ENCODE measurements at places on chromosomes 16 and 17. TPM values are rescaled to one million over a fixed set of nuclear protein-coding genes. Genes with fewer than 3 reads are reported as not detected.

- H3K4me3 ChIP-seq: peak within 1 kb of the TSS; percentile 78
- DNase-seq: peak; percentile 88
- no peaks in the 10 kb centered on the region for H3K36me3 ChIP-seq
- H3K27ac ChIP-seq: peak within 1 kb of the TSS; percentile 89
These were observed at the start of gene ZNF23 for GRCh38 chr16:71461686-71462648. TSS of gene ZNF23 (minus strand) at chr16:71462247. CDS start at chr16:71456796, 5,451 bp downstream.

DNA sequence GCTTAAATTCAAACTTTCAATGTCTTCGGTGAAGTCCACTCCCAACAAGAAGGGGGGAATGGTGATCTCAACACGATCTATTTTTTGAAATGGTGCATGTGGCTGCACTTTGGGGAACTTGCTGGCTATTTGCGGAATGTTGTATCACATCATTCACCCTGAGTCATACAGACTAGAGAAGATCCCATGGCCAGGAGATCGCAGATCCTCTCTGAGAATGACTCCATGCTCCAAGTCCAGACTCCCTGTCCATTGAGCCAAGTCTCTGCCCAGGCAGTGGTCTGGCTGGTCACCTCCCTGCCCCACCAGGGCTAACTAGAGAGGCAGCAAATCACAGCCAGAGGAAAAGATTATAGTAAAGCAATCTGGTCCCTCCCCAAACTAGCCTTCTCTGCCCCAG lies 120.6 kb downstream of the XYLT1 start:
- H3K27ac ChIP-seq: no peak overlapping the region
- no peaks in the 10 kb centered on the region for H3K27me3 ChIP-seq
- no peak for DNase-seq
- peaks cover 3% of the 10 kb centered on the region for H3K4me1 ChIP-seq

DNA sequence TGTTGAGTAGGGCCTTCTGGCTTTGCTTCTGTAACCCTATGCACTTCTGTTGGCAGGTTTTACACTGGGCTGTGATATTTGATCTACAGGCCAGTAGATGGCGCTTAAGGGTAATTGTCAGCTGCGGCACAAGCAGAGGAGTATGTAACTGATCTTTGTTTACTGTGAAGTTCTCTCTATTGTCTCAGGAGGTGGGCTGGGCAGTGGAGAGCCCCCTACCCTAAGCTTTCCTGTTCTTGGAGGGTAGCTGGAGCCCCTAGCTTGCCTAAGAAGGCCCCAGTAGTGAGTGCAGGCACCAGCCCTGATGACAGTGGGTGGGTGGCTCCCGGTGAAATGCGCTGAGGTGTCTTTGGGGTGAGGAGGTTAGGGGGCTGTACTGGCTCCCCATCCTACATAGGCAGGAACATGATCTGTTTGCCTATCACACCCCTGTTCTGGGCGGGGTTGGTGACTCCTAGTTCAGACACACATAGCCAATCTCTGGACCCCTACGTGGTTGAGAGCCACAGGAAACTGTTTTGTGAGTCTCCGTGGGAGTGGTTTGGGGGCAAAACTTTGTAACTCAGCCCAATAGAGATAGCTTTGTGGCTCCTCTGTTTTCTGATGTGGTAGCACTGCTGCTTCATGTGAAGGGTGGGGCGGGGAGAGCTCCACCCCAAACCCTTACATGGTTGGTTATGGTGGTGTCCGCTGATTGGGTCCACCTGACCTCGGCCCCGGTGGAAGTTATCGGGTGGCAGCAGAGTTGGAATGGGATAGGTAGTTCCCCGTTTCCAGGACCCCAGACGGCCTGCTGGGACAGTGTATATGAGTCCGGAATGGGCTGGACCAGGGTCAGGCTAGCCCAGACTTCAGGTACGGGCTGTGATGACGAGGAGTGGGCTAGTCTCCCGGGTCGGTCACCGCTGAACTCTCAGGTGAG lies 60.4 kb downstream of the SLFN11 start:
- H3K27ac ChIP-seq: peak overlapping the region; percentile 66
- peaks cover 14% of the 10 kb centered on the region for H3K4me1 ChIP-seq
- peak overlapping the region; percentile 41 for H3K4me3 ChIP-seq

- no peaks in the 10 kb centered on the region for H3K36me3 ChIP-seq
- H3K27ac ChIP-seq: peak overlapping the region; percentile 89
- H3K4me3 ChIP-seq: peak overlapping the region; percentile 91
- H3K27me3 ChIP-seq: no peaks in the 10 kb centered on the region
These were observed 1.3 kb downstream of the SNN start for GRCh38 chr16:11669380-11670146.

DNA sequence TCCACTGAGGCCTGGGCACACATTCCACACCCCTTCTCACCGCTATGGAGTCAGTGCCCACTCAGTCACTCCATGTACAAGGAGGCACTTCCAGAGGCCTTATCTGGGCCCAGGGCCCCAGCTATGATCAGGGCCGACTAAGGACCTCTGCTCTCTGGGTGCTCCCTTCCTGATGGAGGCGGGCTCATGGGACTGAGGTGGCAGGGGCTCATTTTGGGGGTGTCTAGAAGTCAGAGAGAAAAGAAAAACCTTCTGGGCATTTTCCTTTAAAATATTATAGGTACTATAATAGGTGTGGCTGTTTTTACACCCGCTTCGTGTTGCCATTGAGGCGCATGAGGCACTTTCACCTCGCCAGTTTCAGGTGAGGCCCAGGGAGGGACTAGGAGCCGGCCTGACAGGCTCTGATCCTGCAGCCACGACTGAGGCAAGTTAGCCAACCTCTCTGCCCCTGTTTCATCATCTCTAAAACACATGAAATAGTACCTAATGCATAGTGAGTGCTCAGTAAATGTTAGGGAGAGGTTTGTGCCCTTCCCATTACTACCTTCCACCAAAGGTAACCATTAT lies 14.4 kb downstream of the B9D1 start:
- peaks cover 19% of the 10 kb centered on the region for H3K4me1 ChIP-seq
- no peaks in the 10 kb centered on the region for H3K27me3 ChIP-seq
- H3K36me3 ChIP-seq: no peaks in the 10 kb centered on the region
- no peak overlapping the region for H3K4me3 ChIP-seq
- DNase-seq: peak; percentile 70
- no peak overlapping the region for H3K27ac ChIP-seq

GRCh38 chr16:88686439-88687253 lies at the start of gene SNAI3:
TSS of gene SNAI3 (minus strand) at chr16:88686507. CDS start at chr16:88686406, 101 bp downstream.
- peak within 1 kb of the TSS; percentile 57 for H3K4me3 ChIP-seq
- DNase-seq: peak; percentile 94
- no peaks in the 10 kb centered on the region for H3K36me3 ChIP-seq
- peaks cover 22% of the 10 kb centered on the region for H3K27me3 ChIP-seq
- H3K27ac ChIP-seq: peak within 1 kb of the TSS; percentile 82

DNA sequence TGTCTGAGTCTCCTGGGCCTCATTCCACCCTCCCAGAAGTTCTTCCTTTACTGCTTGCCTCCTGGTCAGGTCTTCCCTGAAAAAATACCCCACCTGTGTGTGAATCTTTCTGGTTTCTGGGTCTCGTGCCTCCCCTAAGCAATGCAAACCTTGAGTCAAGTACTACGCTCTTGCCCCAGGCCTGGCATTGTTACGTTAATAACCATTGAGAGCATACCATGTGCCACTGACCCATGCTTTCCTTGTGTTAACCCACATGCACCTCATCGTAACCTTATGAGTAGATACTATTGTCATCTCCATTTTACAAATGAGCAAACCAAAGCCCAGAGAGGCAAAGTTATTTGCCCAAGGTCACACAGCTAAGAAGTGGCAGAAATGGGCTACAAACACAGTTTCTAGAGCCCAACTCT lies 25.4 kb upstream of the TOB1 start:
- H3K4me1 ChIP-seq: no peaks in the 10 kb centered on the region
- peak overlapping the region; percentile 79 for H3K27ac ChIP-seq
- no peak overlapping the region for H3K4me3 ChIP-seq
- no peaks in the 10 kb centered on the region for H3K36me3 ChIP-seq

DNA sequence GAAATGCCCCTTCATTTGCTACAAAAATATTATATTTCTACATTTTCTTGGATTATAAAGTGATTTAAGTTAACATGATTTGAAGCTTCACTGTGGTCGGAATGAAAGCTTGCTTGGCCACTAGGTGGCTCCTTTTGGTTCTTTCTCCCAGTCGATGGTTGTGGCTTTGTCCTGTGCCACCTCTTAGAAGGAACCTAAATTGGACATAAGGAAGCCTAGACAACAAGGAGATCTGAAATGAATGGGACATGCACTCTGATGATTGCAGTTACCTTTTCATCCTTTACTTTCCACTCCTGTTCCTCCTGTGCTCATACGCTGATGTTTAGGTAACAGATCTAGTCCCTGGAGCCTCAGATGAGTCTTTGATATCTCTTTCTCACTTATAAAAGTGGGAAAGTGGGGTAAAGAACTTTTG lies 39.2 kb downstream of the FTO start:
- H3K27ac ChIP-seq: no peak overlapping the region
- no peak for DNase-seq
- no peaks in the 10 kb centered on the region for H3K36me3 ChIP-seq
- H3K4me1 ChIP-seq: peaks cover 28% of the 10 kb centered on the region

DNA sequence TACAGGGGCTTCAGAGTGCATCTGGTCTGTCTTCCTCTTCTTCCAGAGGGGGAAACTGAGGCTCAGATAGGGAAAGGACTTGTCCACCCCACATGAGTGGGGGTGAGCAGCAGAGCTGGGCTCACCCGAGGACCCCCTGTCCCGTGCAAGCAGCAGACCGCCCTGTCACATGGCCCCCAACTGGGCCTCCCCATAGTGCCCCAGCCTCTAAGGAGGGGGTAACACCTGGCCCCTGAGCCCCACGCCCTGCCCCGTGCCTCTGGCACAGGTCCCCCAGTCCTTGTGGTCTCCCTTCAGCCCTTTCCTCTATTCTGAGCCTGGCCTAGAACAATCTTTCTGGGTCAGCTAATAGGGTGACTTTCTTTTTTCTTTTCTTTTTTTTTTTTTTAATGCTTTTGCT lies 6.5 kb upstream of the NECAB2 start:
- no peaks in the 10 kb centered on the region for H3K27me3 ChIP-seq
- peaks cover 89% of the 10 kb centered on the region for H3K36me3 ChIP-seq

DNA sequence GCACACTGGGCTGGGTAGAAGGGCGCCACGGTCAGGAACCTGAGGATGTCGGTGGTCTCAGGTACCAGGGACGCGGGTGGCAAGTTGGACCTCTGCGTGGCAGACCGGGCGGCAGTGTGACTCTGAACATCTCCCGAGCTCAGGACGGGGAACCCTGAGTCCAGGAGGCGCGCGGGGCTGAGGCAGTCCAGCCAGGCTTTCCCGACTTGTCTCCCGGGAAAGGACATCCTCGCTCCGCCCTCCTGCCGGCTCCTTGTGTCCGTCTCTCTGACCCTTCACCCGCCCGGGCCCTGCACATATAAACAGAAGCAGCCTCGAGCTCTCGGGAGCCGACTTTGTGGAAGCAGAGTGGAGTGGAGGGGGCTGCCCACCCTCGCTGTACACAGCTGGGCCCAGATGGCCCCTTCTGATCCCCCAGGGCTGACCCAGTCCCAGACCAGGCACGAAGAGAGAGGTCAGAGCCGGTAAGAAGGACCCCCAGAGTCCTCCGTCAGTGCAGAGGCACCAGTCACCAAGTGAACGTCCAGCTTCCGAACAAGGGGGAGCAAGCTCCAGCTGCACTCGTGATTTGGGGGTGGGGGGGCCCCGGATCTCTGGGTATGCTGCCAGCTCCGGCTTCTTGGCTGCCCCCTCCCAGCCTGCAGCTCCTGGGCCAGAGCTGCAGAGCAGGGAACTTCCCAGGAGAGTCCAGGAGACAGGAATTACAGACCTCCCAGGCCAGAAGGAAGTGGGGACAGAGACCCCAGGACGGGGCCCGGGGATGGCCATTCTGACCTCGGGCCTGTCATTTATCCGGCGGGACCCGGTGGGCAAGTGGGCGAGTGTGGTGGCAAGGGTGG lies 8.5 kb upstream of the P2RX1 start:
- peaks cover 55% of the 10 kb centered on the region for H3K36me3 ChIP-seq
- peaks cover 15% of the 10 kb centered on the region for H3K4me1 ChIP-seq
- H3K27me3 ChIP-seq: no peaks in the 10 kb centered on the region
- no peak overlapping the region for H3K4me3 ChIP-seq
- no peak for DNase-seq

- H3K27ac ChIP-seq: no peak overlapping the region
- no peak for DNase-seq
- H3K4me3 ChIP-seq: no peak overlapping the region
- H3K36me3 ChIP-seq: peaks cover 25% of the 10 kb centered on the region
These were observed 29.3 kb upstream of the GSG1L start for GRCh38 chr16:28092721-28093384.

DNA sequence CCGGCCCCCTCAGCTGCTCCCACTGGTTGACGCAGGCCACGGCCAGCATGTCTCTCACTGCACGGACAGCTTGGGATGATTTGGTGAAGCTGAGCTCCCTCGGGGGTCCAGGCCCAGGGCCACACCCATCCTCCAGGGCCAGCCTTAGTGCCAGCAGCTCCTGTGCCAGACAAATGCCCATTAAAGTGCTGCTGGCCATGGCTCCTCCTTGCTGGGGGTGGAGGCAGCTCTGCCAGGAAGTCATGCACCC lies 2.5 kb downstream of the TRIM47 start:
- H3K4me3 ChIP-seq: peak overlapping the region; percentile 71
- peak overlapping the region; percentile 91 for H3K27ac ChIP-seq
- H3K4me1 ChIP-seq: peaks cover 47% of the 10 kb centered on the region
- DNase-seq: no peak
- H3K27me3 ChIP-seq: no peaks in the 10 kb centered on the region

DNA sequence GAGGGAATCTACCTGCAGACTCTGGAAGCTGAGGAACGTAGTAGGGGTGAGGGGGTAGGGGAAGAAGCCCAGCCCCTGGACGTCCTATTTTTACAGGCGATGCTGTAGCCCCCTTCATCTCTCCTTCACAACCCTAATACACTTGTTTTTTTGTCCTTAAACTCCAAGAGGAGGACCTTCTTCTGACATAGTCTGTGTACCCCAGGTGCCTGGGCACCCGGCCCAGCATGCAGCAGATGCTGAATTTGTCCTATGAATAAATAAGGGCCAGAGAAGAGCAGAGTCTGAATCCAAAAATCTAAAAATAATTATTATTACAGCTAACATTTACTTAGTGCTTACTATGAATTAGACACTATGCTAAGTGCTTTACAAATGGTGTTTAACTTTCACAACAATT lies 5.1 kb downstream of the KIF18B start:
- no peak overlapping the region for H3K27ac ChIP-seq
- no peak overlapping the region for H3K4me3 ChIP-seq
- no peaks in the 10 kb centered on the region for H3K36me3 ChIP-seq
- H3K27me3 ChIP-seq: peaks cover 10% of the 10 kb centered on the region
- peaks cover 17% of the 10 kb centered on the region for H3K4me1 ChIP-seq

GRCh38 chr17:4513113-4514032 lies 14.7 kb downstream of the SPNS2 start:
- DNase-seq: no peak
- H3K4me1 ChIP-seq: peaks cover 85% of the 10 kb centered on the region
- H3K4me3 ChIP-seq: no peak overlapping the region
- peak overlapping the region; percentile 78 for H3K27ac ChIP-seq

DNA sequence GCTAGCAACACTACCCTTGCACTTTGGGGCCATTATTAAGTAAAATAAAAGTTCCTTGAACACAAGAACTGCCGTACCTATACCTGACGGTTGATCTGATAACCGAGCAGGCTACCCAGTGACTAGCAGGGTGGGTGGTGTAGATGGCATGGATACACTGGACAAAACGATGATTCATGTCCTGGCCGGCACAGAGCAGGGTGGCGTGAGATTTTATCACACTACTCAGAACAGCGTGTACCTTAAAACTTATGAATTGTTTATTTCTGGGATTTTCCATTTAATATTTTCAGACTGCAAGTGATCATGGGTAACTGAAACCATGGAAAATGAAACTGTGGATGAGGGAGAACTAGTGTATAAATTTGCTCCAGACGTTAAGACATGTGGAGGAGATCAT lies 41.0 kb upstream of the MSI2 start:
- H3K27me3 ChIP-seq: no peaks in the 10 kb centered on the region
- no peaks in the 10 kb centered on the region for H3K36me3 ChIP-seq
- no peak overlapping the region for H3K4me3 ChIP-seq
- H3K27ac ChIP-seq: no peak overlapping the region
- H3K4me1 ChIP-seq: no peaks in the 10 kb centered on the region
- DNase-seq: no peak

Gene CD300E
- total RNA-seq: not detected

Gene SCN4A
- total RNA-seq: 2.4 TPM

Gene AIPL1
- not detected for total RNA-seq

Gene AGRP
- total RNA-seq: not detected
